ENCODE measurements at places on chromosomes 3 and 15.

GRCh38 chr15:99453637-99454030, 112.2 kb upstream of the MEF2A start:
- DNase-seq, result no peak

GRCh38 chr15:88649286-88649733, 10.5 kb downstream of the ISG20 start:
- DNase-seq, result peak; percentile 84

- peak; percentile 62 for DNase-seq
Observed at GRCh38 chr15:64911311-64912186, at the start of gene ANKDD1A. TSS of gene ANKDD1A (plus strand) at chr15:64911902. CDS start at chr15:64911931, 29 bp downstream.

DNA sequence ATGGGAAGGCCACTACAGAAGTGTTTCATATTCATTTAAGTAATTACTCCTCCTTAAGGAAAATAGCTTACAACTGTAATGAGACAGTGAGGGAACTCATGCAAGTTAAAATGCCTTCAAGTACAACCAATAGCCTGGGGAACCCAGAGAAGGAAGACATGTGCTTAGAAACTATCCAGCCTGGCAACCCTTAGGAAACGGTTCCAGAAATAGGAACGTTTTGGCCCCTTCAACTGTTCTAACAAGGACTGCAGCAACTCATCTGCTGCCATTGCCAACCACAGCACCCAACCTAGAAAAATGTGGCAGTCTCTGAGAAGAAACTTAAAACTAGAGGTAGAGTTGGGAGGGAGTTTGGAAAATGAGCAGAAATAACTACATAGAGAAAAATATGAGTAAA, 147.5 kb upstream of the STRIT1 start:
- DNase-seq, result no peak

DNA sequence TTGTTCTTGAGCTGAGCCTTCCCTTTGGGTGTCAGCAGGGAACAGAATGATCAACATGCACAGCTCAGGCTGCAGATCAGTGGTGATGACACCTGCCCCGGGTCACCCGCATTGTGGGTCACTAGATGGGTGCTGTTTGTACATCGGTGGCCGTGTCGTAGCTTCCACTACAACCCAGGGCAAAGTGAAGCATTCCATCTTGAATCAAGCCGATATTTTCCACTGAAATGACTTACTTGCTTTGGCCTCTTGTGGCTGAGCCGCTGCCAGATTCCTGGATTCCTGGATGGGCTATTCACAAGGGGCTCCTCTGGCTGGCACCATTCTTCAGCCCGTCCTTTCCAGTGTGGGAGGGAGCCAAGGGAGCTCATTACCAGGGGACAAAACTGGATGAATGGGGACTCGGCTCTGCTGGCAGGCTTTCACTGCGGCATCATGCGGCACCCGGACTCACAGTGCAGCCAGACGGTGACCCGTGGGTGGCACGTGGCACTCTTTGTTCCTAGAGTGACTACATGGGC, 65.6 kb downstream of the SLCO3A1 start:
- no peak for DNase-seq
